ENCODE measurements at places on chromosomes 1 and 21.

DNA sequence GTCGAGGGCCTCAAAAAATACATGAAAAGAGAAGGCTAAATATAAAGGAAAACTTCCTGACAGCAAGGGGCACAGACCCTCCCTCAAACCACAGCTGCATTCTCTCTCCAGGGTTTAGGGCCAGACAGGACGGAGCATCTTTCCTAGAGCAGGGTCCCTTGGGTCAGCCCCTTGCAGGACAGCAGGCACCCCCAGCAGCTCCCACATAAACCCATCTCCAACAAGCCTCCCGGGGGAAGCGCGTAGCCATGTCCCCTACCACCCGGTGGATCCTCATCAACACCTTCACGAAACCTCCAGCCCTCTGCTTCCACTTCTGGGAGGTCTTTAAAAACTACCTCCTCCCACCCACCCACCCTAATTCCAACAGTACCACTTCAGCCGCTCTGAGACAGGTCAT, 59.5 kb downstream of the CD46 start:
- no peak for DNase-seq

DNA sequence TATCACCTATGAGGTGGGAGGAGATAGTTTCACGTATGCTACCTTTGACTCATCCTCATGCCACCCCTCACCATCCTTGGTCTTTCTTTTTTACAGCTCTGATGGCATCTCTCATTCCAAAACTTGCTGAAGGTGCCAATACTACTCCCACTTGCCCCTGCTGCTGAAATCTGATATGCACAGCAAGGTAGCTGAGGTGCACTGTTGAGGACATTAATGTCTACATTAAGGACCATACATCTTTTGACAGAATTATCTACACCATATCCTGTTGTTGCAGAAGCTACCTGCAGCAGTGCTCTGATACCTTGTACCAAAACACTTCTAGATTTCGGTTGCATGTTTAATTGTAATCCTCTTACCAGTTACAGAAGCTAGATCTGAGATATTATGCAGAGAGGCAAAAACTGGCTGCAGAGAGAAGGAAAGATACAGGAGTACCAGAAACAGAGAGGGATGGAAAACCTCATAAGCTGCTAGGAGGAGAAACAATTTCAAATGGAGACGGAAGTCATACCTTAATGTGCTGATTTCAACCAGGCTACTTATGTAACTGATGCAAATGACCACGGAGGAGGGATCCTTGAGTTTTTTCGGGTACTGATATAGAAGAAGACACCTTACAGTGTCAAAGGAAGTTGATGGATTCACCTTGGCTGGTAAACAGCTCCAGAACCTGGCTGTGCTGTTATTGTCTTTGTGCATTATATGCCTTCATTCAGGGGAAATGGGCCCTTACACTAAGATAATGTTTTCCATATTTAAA, 19.3 kb upstream of the PTPRC start:
- no peak for DNase-seq

DNA sequence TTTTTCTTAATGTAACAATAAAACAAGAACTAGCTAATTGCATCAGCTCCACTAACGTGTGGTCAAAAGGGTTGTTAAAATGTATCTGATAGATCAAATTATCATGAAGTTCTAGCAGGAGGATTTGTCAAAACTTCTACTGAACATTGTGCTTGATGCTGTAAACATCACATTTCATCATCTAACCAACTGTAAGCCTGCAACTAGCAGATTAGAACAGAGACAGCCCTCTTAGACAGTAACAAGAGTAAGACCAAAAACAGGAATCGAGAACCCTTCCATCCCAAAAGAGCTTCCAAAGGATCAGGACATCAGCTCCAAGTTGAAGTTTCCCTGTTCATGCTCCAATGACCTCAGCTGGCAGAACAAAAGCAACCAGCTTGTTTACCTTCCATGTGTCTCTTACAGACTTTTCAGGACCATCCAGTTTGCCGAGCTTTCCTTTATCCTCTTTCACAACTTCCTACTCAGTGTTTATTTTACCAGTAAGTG, 44.6 kb downstream of the NIBAN1 start:
- DNase-seq, result no peak

- DNase-seq, result no peak
Observed at GRCh38 chr21:36700971-36701755, 2.2 kb downstream of the SIM2 start.

DNA sequence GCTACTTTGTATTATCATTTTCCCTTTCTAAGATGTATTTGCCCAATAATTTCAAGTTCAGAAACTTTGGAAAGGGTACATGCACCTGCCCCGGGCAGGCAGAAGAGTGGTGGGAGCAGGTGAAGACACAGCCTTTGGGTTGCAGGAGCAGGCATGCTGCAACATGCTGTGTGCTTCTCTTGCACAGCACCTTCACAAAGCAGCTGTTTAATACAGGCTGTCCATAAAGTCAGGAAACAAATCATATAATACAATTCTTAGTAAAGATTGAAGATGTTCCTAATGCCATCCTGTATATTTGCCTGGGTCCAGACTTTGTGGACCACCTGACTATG, 182.9 kb downstream of the ZNF281 start:
- DNase-seq, result no peak

GRCh38 chr1:960363-961131, at the start of gene KLHL17:
TSS of gene KLHL17 (plus strand) at chr1:960584. CDS start at chr1:960694, 110 bp downstream.
- DNase-seq, result peak; percentile 75

GRCh38 chr1:197384471-197384870, 116.4 kb downstream of the CRB1 start:
- no peak for DNase-seq

DNA sequence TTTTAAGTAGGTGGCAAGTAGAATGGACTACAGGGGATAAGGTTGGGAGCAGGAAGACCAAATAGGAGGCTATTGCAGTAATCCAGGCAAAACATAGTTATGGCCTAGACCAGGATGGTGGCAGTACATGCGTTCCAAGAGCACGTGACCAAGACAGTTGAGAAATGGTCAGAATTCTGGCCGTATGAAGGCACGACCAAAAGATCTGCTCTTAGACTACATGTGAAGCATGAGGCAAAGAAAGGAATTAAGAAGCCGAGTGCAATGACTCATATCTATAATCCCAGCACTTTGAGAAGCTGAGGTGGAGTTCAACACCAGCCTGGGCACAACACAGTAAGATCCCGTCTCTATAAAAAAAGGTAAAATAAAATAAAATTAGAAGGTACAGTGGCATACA, 71.3 kb downstream of the LUZP1 start:
- no peak for DNase-seq

DNA sequence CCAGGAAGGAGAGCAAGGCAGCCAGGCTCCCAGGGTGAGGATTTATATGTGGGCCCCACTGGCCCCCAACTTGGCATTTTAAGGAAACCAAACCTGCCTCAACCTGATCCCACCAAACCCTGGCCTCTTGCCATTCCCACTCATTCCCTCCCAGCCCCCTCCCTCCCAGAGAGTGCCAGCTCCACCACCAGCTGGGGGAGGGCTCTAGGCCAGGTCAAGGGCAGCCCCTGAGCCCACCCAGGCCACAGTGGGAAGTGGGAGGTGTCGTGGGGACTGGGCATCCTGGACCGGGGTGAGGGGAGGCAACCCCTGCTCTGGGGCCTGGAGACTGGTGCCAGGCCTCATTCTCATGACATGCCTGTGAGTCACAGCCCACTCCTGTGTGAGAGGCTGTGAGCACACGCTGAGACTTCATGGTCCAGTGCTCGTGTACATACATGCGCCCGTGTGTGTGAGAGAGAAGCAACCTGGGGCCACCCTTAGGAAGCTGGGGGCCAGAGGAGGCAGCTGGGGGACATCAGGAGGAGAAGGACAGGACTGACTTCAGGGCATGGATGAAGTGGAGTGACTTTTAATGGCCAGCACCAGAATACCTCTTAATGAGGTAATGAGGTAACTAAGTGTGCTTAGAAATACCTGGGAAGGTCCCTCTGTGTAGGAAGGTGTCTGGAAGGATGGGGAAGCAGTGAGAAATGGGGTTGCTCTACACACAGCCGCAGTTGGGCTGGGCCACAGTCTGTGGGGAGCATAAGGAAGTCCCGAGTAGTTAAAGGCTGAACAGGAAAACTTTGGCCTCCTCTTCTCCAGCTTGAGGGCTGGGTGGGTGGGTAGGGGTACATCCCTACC, at the start of gene S100A2:
Gene S100A2 (minus strand): TSS at position 316 of the 846 bp plus-strand sequence. CDS start 1,967 bp downstream, outside the sequence.
- DNase-seq, result no peak

DNA sequence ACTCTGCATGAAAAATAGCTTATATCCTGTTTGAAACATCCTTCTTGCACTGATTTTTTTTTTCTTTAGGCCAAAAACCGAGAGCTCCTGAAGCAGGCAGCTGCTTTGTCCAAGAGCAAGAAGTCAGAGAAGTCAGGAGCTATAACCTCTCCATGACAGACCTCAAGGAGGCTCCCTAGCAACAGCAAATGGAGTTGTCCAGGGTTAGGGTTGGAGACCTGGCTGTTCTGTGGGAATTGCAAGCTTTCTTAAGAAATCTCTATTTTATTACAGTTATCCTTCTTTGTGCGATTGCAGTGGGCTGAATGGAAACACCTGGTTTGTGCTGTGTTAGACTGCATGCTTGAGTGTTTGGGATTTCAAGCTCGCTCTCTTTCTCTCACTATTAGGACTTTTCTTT, 12.6 kb upstream of the STX12 start:
- no peak for DNase-seq

GRCh38 chr1:47940326-47940725, 56.9 kb downstream of the TRABD2B start:
- no peak for DNase-seq

Data from T-helper 9 cell (primary cell).